ENCODE measurements at places on chromosomes 7 and 10.

- DNase-seq, result no peak
Measured at GRCh38 chr7:131364767-131365344, 37.2 kb downstream of the MKLN1 start.

GRCh38 chr10:80602881-80603280 is 65.2 kb downstream of the SH2D4B start:
- no peak for DNase-seq

DNA sequence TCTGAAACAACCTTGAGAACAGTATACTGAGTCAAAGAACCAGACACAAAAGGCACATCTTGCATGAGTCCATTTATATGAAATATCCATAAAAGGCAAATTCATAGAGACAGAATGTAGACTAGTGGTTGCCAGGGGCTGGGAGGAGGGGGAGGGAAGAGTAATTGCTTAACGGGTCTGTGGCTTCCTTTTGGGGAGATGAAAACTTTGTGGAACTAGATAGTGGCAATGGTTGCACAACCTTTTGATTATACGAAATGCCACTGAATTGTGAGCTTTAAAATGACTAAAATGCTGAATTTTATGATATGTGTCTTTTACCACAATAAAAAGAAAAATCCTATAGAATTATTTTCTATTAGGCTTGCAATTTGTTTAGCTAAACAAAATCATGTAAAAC is 16.8 kb downstream of the ADRB1 start:
- DNase-seq, result no peak

- no peak for DNase-seq
Measured at GRCh38 chr7:514651-515598, 4.7 kb downstream of the PDGFA start.

- no peak for DNase-seq
Measured at GRCh38 chr10:93154531-93154930, 80.8 kb downstream of the CYP26A1 start.
